ENCODE measurements at places on chromosomes 16 and 17.

DNA sequence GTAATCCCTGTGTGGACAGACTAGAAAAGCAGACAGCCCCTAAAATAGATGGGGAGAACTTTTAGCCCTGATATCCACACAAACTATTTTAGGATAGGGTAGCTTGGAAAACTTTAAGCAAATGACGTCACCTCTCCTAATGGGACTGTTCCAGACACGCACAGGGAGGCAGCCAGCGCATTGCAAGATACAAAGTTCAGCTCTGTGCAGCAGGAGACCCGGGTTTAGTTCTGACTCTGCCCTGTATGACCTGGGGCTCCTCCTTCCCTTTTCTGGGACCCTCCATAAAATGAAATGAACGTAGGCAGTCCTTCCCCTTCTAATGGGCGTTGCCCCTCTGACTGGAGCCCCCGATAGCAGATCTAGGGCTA lies 6.3 kb downstream of the ZNF689 start:
- no peak for DNase-seq

GRCh38 chr17:77090476-77090875 lies 50.3 kb upstream of the SEC14L1 start:
- DNase-seq, result no peak

DNA sequence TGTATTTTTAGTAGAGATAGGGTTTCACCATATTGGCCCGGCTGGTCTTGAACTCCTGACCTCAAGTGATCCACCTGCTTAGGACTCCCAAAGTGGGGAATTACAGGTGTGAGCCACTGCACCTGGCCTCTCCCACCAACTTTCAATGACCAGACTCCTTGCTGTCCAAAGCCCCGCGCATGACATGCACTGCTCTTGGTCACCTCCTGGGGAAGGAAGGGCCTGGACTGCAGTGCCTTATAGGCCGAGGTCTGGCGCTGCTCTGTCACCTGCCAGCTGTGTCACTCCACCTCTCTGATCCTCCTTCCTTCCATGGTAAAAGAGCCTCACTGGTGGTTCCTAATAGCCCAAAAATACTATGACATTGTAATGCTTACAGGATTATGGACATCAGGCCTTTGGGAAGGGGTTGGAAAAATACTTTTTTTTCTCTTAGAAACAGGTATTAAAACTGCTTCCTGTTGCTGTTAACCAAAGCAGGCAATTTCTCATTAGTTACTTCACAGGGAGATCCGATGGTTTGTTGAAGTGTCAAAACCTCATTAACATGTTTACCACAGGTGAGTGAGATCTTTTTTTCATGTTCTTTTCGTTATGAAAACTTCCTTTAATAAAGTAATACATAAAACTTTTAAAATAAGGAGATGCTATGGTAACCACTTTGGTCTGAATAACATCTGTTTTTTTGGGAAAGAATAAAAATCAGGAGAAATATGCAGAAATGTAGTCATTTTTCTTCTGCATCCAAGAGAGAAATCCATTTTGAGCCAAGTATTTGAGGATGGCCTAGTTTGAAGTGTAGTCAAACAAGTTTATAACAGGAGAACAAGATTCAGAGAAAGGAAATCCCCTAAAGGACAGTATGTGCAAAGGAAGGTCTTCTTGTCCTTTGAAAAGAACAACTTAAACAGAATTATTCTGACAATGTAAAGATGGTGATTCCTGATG lies 35.5 kb downstream of the GRB7 start:
- DNase-seq, result no peak

DNA sequence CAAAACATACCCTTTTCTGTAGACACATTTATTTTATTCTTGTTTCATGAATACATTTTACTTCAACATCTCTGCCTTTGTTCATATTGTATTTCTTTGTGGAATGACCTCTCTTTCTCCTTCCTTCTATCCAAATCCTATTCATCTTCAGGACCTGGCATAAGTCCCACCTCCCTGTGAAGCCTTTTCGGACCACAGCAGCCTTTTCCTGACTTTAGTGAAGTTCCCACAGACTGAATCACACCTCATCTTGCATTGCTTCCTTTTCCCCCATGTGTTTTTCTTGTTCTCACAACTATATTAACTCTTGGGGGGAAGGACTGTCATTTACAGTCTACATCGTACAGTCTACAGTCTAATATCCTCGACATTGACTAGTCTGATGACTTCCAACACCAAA lies 58.2 kb downstream of the MFSD11 start:
- DNase-seq, result peak; percentile 56

- no peak for DNase-seq
Observed at GRCh38 chr17:69723741-69724140, 309.2 kb downstream of the MAP2K6 start.

- DNase-seq, result no peak
Observed at GRCh38 chr16:47465919-47466630, 4.9 kb downstream of the PHKB start.

DNA sequence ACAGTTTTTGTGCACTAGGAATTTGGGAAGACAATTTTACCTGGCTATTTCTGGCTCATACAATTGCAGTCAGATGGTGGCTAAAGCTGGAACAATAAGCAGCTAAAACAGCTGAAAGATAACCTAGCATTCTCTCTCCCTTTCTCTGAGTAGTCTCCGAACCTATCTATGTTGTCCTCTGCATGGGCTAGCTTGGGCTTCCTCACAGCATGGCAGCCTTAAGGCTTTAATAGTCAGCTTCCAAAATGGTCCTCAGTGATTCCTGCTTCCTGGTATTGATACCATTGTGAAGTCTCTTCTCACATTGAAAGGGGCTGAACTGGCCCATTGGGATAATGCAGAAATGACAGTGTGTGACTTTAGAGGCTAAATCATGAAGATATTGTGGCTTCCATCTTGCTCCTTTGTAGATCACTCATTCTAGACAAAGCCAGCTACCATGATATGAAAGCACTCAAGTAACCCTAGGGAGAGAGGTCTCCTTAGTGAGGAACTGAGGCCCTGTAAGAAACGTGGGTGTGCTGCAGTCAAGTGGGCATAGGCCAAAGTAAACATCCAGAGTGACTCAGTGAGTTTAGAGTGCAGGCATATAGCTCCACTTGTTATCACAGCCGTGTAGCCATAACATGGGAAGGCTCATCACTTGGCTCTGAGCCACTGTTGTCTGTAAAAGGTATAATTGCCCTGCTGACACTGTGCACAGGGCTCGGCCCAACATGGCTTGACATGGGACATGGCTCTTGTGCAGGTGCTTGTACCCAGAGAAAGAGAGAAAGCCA lies 5.5 kb upstream of the VKORC1 start:
- peak; percentile 44 for DNase-seq

GRCh38 chr16:76428858-76429257 lies 151.7 kb downstream of the CNTNAP4 start:
- DNase-seq, result no peak

- no peak for DNase-seq
Observed at GRCh38 chr17:2058586-2059546, 4.0 kb downstream of the HIC1 start.

- DNase-seq, result peak; percentile 57
Observed at GRCh38 chr17:57211543-57211942, 44.8 kb upstream of the MSI2 start.

DNA sequence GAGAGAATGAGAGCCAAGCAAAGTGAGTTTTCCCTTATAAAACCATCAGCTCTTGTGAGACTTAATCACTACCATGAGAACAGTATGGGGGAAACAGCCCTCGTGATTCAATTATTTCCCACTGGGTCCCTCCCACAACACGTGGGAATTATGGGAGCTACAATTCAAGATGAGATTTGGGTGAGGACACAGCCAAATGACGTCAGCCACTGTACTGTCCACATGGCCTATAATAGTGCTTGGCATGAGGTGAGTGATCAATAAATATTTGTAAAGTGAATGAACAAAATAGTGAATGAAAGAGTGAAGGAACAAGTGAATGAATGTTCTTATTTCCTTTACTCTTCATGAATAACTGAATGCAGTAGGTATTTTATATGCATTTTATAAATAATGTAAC lies 199.1 kb upstream of the GOT2 start:
- DNase-seq, result no peak

DNA sequence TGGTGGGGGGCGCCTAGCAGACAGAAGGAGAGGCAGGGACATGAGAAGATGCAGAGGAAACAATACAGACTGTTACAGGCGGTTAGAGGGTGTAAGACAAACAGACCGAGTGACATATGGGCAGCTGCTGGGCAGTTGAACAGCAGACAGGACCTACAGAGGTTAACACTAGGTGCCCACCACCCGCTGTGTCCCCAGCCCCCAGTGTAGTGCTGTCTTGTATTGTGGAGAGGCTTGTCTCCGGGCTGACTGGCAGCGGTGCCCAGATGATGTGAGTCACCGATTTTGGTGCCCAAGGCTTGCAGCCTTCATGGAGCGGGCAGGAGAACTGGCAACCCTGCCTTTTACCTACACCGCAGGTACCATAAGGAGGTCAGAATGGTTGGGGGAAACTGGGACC lies 2.4 kb upstream of the CXCL16 start:
- no peak for DNase-seq

GRCh38 chr16:67561501-67561823 lies 864 bp upstream of the CTCF start:
- DNase-seq, result no peak

GRCh38 chr17:81471818-81472456 lies 40.7 kb downstream of the ACTG1 start:
- no peak for DNase-seq

DNA sequence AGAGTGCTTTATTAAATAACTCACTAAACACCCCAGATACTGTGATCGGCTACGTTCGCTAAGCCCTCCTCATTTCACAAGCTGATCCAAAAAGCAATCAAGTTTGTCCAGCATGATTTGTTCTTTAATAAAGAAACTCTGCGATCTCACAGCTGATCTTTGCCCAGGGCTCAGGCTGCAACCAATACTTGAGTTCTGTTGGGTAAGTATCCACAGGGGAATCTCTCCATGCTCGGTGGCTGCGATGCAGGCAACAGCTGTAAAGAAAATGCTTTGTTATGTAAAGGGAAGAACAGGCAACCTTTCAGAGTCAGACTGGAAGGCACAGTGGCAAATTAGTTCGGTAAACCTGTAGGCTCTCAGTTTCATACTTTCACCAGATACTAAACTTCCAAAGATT lies 67.5 kb downstream of the SHISA6 start:
- DNase-seq, result no peak

DNA sequence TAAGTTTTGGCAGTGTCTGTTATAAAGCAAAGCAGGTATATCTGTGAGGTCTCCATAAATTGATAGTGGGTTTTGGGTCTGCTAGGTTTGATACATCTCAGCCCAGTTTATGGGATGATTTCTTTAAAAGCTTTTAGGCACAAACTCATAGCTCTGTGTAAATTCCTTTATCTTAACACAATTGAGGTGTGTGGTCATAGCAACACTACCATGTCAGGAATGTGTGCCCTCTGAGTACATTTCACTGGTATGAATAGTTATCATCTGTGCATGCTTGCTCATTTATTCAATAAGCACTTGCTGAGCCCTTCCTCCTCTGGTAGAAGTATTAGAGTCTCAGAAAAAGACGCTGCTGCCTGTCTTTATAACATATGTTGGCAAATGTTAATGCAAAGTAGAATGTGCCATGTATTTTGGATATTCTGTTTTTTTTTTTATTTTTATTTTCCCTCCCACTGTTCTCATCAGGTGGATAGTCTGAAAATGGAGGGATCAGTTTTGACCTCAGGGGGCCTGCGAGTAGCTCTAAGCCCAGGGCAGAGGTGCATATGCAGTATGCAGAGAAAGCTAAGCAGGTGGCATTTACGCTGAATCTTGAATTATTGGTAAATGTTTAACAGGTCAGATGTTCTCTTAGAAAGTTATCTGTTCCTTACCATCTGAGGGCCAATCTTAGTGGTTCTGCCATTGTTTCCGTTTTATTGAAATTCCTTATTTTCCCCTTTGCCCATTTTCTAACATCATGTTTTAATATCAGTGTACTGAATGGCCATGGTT lies 90.7 kb downstream of the WNT3 start:
- DNase-seq, result peak; percentile 92

GRCh38 chr16:68496689-68497088 lies 42.4 kb upstream of the ZFP90 start:
- no peak for DNase-seq

GRCh38 chr17:77036136-77036840 lies 104.5 kb upstream of the SEC14L1 start:
- DNase-seq, result no peak

DNA sequence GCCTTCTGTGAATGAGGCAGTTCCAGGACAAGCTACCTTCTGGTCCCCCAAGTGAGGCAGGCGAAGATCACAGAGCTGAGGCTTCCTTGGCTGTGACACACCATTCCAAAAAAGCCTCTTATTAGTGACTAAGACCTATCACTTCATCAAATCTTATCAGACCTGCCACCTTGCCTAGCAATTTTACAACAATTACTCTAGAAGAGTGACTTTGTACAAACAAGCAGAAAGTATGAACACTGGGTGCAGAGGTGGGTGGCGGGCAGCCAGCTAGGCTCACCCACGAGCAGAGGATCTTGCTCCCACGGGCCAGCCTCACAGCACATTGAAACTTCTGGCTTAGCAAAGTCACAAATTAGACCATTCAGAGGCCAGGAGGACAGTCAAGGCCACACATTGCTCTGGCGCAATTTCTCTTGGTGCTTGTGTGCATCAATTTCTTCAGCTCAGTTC lies 2.2 kb upstream of the ICAM2 start:
- DNase-seq, result no peak

DNA sequence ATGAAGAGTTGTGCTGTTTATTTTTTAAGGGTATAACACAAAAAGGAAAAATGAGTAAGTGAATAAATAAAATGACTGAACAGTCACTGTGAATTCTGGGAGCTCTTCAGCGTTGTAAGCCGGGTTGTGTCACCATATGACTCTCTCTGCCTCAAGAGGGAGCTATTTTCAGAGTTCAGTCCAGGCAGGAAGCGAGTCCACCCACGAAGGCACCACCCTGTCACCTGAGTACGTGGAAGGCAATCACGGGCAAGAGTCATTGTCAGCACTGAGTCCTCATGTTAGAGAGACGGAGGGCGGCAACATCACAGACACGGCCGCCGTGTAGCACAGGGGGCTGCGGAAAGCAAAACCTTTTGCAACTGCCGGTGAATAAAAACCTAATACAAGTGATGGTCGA lies 227.6 kb downstream of the UTP18 start:
- no peak for DNase-seq

DNA sequence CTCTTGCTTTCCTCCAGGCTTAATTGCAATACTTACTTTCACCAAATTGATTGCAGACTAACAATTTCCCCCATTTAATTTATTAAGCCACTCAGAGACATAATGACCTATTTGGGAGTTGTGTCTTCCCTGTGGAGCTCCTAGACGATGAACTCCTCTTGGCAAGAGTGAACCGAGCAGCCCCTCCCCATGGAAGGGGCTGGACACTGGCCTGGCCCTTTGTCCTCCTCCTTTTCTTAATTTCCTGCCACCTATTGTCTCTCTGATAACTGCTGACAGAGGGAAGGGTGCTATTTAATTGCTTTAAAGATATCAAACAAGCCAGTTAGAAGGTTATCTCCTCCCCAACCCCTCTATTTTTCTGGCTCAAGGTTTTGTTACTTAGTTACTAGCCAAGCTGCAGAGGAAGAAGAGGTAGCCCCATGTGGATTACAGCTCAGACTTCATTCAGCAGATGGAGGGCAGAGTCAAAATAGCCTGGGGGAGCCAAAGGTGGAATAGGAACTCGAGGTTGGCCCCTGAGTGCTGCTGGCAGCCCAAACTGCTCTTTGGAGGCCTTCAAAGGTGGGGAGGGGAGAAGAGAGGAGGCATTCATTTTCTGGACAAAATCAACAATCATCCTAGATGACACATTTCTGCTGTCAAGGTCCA lies 3.7 kb upstream of the SSTR2 start:
- DNase-seq, result no peak

- peak; percentile 35 for DNase-seq
Observed at GRCh38 chr17:32875923-32876416, 954 bp downstream of the MYO1D start.
